ENCODE measurements at places on chromosomes 5 and 9. TPM values are rescaled to one million over a fixed set of nuclear protein-coding genes. Genes with fewer than 3 reads are reported as not detected.

The LECT2 gene
- total RNA-seq: not detected

The IL9 gene
- not detected for total RNA-seq

The RANBP3L gene
- total RNA-seq: not detected

The GLRA1 gene
- not detected for total RNA-seq

The OTULINL gene
- total RNA-seq: 4.9 TPM

The ZNF484 gene
- total RNA-seq: 36.9 TPM

The STPG3 gene
- not detected for total RNA-seq

The NLN gene
- total RNA-seq: 78.6 TPM

The CLIC3 gene
- not detected for total RNA-seq

The NUTM2G gene
- total RNA-seq: not detected

The TMEM8B gene
- 4.8 TPM for total RNA-seq

All from neural progenitor cell (in vitro differentiated cells).